ENCODE measurements at places on chromosomes 6 and 20.

- no peak for DNase-seq
These were observed 262.0 kb downstream of the BMP7 start for GRCh38 chr20:57004416-57004815.

- DNase-seq = no peak
These were observed 554.8 kb upstream of the CDH4 start for GRCh38 chr20:60697252-60697651.

DNA sequence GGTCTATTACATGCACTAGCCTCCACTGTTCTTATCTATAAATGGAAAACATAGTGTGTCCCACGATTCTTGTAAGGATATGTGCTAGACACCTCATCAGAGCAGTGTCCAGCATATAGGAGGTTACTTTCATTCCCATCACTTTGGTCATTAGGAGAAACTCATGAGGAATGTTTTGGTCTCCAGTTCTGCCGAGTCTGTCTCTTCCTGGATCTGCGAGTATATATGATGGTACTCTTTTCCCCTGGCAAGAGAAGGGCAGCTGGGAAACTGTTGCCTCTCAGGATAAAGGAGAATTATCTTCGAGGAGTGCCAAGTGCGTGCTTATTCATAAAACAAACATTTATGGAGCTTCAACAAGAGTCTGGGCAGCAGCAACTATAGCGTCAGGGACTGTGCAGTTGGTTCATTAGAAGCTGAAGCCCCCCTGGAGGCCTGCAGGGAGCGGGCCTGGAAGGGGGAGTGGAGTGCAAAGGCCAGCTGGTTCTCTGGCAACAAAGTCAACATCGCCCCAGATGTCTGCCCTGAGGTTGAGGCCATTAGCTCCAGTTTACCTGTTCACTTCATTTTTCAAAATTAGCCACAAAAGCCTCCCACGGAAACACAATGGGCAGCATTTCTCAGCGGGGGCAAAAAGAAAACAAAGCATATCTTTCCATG lies 811.9 kb downstream of the MAFB start:
- no peak for DNase-seq

DNA sequence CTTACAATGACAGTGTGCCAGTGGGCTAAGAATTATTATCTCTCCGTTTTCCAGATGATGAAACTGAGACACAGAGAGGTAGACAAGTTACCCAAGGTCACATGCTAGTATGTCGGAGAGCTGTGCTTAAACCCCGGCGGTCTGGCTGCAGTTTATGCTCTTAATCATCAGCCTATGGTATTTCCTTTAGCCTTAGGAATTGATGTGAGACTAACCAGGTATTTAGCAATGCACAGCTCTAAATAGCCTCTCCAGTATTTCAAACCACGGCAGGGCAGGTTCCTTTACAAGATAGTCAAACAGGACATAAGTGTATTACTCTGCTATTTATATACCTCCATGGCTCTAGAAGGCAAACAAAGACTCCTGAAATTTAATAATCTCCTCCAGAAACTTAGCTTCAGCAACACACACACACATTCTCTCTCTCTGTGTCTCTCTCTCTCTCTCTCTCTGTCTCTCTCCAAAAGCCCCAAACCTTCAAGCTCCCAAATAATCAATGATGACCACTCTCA lies 142.0 kb upstream of the ZNF217 start:
- DNase-seq = no peak

- peak; percentile 71 for DNase-seq
These were observed 1.0 kb upstream of the NXT1 start for GRCh38 chr20:23349338-23350195.

DNA sequence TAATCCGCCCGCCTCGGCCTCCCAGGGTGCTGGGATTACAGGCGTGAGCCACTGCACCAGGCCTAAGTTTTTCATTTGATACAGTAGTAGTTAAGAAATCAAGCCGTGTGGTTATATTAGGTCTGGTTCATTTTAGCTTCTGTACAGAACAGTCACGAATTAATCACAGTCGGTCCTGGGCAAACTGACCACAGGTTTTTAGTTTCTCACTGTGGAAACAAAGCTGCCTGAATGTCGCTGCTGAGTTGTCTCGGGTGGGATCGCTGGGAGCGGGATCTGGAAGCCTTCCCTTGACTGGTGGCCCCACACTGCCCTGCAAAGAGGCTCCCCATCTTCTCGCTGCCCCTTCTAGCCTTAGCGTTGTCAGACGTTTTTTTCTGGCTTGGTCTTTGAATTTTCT lies 18.6 kb downstream of the UCKL1 start:
- no peak for DNase-seq

GRCh38 chr20:56483970-56484369 lies 15.5 kb downstream of the RTF2 start:
- no peak for DNase-seq

- no peak for DNase-seq
These were observed 1.9 kb downstream of the ID1 start for GRCh38 chr20:31606804-31607639.

GRCh38 chr6:118776607-118777549 lies 117.1 kb upstream of the ASF1A start:
- peak; percentile 38 for DNase-seq

GRCh38 chr6:88945415-88946008 lies 17.9 kb downstream of the RNGTT start:
- DNase-seq = no peak

- no peak for DNase-seq
These were observed 12.4 kb upstream of the DACT2 start for GRCh38 chr6:168332020-168332419.

DNA sequence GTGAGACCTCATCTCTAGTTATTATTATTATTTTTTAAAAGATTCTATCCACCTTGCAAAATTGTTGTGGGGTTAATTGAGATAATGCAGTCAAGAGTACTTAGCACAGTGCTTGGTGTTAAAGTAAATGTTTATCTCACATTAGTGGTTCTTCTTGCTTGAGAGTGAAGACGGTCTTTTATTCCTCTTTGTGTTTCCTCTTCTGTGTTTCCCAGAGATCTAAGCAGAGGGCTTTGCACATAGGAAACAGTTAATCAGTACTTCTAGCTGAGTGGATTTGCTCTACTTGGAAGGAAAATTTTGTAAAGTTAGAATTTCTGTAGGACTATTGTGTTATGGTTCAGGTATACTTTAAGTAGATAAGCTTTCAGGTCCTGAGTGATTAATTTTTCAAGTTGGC lies 3.5 kb downstream of the ARMC2 start:
- no peak for DNase-seq

DNA sequence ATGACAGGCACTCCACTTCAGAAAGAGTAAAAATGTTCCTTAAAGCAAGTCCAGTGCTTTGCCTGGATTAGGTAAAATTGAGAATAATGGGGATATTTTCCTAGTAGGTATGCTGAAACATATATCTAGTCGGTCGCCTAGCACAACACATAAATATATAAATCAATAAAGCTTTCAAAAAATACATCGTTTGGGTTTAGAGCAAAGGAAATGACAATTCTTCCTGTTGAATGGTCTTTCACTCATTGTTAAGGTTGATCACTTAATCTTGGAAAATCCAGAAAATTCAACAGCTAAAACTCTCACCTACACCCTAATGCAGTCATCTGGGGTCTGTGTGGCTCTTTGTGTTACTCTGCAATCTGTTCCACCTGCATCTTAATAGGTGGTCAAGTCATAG lies 13.9 kb downstream of the HAO1 start:
- no peak for DNase-seq

GRCh38 chr6:139888681-139889122 lies 514.3 kb upstream of the CITED2 start:
- DNase-seq = no peak

DNA sequence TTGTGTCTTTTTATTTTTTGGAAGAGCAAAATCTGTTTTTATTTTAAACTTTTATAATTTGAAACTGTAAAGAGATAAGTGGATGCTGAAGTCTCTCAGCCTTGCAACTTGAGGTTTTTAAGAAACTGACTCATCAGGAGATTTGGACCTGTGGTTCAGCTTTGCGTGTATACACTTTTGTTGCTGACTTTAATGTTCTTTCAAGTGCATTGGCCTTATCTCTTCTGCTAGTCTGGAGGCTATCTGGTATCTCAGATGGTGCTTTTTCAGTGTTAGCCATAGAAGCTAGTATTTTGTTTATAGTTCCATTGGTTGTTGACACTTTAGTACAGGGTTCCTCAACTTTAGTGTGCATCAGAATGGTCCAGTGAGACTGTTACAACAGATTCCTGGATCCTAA lies 504.0 kb upstream of the SPTLC3 start:
- no peak for DNase-seq

- no peak for DNase-seq
These were observed 37.5 kb downstream of the HNF4A start for GRCh38 chr20:44392776-44393607.

DNA sequence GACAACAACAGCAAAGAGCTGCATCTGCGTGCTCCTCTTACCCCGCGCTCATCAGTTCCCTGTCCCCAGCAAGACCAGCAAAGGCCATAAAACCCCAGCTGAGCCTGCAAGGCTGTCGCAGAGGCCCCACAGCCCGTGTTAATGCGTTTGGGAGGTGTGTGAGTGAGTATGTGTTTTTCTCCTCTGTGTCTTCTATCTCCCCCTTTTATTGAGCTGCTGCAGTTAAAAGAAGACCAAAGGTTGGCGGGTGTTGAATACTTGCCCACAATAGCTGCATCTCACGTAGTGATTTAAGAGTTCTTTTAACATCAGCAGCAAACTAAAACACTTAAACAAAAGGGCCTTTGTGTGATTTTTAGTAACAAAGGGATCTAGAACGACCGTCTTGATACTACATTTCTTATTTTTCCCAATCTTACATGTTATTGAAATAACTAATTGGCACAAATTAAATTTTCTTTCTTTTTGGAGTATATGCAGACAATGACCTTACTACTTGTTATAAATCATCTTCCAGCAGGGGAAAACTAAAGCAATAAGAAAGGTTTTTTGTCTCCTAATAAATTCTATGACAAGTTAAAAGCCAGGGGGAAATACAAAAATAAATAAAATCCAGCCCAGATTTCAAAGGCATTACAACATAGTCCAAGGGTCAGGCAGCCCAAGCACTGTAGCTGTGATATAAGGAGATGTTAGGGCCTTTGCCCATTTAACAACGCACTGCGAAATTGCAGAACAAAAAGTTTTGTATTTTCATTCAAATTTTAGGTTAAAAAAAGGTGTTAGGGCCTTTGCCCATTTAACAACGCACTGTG lies 27.2 kb upstream of the CNKSR3 start:
- no peak for DNase-seq

- DNase-seq = no peak
These were observed 46.2 kb downstream of the PROKR2 start for GRCh38 chr20:5270603-5271002.

- no peak for DNase-seq
These were observed 114.3 kb upstream of the SYNCRIP start for GRCh38 chr6:85756982-85757381.

DNA sequence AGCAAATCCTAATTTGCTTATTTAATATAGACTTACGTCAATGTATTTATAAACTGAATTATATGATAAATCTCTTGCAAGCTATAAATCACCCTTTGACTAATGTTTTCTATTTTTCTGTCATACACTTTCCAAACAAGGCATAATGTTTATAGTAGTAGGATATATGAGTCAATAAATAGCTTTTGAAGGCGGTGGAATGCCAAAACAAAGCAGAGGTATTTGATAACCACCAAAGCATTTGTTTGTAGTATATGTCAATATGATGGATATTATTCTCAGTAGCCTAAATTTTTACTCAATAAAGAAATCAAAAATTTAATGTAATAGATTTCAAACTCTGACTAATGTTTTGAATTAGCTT lies 1354.6 kb downstream of the HACE1 start:
- no peak for DNase-seq

GRCh38 chr6:33053230-33053629 lies 20.2 kb downstream of the HLA-DPA1 start:
- no peak for DNase-seq

DNA sequence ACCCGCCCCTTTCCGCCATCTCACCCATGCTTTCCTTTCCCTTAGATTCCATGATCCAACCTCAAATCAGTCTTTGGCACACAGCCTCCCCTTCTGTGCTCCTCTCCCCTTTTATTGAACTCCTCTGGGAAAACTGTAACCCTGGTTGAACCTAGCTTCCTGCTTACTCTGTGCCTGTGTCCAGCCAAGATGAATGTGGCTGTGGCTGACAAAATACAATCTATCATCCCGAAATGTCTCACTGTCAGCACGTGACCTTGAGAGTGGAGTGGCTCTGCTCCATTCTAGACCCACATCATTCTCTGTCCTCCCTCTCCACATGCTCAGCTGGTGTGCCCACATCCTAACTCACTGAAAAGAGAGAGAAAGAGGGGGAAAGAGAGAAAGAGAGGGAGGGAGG lies 11.0 kb downstream of the NCR2 start:
- DNase-seq = no peak

DNA sequence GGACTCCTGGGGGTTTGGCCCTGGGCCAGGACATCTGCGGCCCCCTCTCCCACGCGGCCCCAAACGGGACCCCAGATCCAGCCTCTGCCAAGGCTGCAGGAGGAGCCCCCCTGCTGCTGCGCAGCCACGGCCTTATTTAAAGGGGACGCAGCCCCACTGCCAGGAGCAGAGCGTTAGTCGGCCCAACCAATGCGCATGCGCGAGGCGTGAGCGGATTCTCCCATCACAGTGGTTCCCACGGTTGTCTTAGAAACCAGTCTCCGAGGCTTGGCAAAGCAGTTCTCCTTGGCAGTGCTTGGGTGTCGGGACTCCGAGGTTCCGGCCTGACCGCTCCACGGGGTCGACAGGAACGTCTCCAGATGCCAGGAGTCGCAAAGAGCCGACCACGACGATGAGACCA lies 288.3 kb upstream of the ZNF337 start:
- no peak for DNase-seq

- DNase-seq = no peak
These were observed 1.7 kb downstream of the UBE2V1 start for GRCh38 chr20:50111120-50111828.

GRCh38 chr6:22570185-22570551 lies 802 bp downstream of the HDGFL1 start:
- DNase-seq = no peak

- DNase-seq = no peak
These were observed 183.1 kb downstream of the ADGB start for GRCh38 chr6:146781836-146782235.

DNA sequence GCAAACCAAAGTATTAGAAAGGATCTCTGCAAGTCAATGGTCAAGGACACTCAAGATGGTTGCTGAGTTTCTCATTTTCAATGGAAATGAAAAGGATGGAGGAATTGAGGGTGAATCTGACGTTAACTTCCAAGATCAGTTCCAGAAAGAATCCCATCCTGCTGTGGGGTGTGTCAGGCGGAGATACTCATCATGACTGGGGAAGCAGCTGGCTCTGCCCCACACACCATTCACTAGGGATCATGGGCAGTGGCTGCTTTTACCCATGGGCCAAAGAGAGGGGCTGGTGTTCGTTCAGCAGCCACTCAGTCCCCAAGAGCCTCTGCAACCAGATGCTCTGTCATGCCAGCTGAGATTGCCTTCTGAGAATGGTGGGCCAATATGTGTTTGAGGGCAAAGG lies 102.3 kb upstream of the KCNK16 start:
- no peak for DNase-seq

- peak; percentile 15 for DNase-seq
These were observed 13.7 kb upstream of the FAM83C start for GRCh38 chr20:35305682-35306556.

Data from activated effector memory CD4-positive, alpha-beta T cell treated with Interleukin-2 at 50 U/mL for 16 hours (primary cell).